ENCODE measurements at places on chromosomes 7 and 10.

GRCh38 chr7:16359216-16359615 is 62.1 kb downstream of the CRPPA start:
- DNase-seq: no peak
- no peak overlapping the region for H3K4me3 ChIP-seq
- H3K27me3 ChIP-seq: no peaks in the 10 kb centered on the region
- H3K36me3 ChIP-seq: no peaks in the 10 kb centered on the region
- no peaks in the 10 kb centered on the region for H3K4me1 ChIP-seq

GRCh38 chr7:125061-125475 is 67.3 kb upstream of the FAM20C start:
- no peaks in the 10 kb centered on the region for H3K36me3 ChIP-seq
- H3K4me1 ChIP-seq: peaks cover 16% of the 10 kb centered on the region
- H3K27ac ChIP-seq: no peak overlapping the region
- no peaks in the 10 kb centered on the region for H3K27me3 ChIP-seq
- DNase-seq: no peak

DNA sequence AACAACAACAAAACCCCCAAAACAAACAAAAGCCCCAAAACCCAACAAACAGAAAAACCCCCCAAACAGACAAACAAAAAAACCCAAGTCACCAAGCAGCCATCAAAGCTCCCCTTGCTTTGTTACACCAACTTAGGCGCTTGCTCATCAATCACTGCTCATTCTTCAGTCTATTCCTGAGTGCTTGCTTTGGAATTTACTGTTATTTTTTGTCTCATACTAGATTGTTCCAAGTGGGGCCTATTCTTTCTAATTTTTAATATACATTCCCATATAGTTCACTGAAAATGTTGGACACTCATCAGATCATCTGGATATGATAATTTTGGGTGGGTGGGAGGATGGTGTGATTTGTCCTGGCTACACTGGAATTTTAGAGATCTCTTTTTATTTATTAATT is 126.0 kb upstream of the JCAD start:
- no peaks in the 10 kb centered on the region for H3K36me3 ChIP-seq
- no peak overlapping the region for H3K27ac ChIP-seq
- H3K27me3 ChIP-seq: no peaks in the 10 kb centered on the region
- no peak overlapping the region for H3K4me3 ChIP-seq
- peaks cover 20% of the 10 kb centered on the region for H3K4me1 ChIP-seq

DNA sequence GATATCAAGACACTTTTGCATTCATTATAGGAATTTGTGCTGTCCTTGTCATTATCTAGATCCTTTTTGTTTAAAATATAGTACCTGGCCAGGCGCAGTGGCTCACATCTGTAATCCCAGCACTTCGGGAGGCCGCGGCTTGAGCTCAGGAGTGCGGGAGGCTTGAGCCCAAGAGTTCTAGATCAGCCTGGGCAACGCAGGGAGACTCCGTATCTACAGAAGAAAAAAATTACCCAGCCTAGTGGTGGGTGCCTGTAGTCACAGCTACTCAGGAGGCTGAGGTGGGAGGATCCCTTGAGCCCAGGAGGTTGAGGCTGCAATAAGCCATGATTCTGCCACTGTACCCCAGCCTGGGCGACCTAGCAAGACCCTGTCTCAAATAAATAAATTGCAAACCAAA is 621 bp upstream of the MORN4 start:
- no peaks in the 10 kb centered on the region for H3K36me3 ChIP-seq
- peak overlapping the region; percentile 87 for H3K4me3 ChIP-seq
- no peak for DNase-seq
- H3K4me1 ChIP-seq: peaks cover 5% of the 10 kb centered on the region
- H3K27me3 ChIP-seq: no peaks in the 10 kb centered on the region

GRCh38 chr10:33812586-33812985 is 478.1 kb upstream of the NRP1 start:
- H3K36me3 ChIP-seq: no peaks in the 10 kb centered on the region
- H3K4me1 ChIP-seq: no peaks in the 10 kb centered on the region
- no peak overlapping the region for H3K27ac ChIP-seq
- H3K27me3 ChIP-seq: no peaks in the 10 kb centered on the region

- peak overlapping the region; percentile 56 for H3K4me3 ChIP-seq
- peaks cover 38% of the 10 kb centered on the region for H3K4me1 ChIP-seq
- H3K27me3 ChIP-seq: no peaks in the 10 kb centered on the region
- no peak for DNase-seq
These were observed 1.9 kb downstream of the VWC2 start for GRCh38 chr7:49775065-49775948.

DNA sequence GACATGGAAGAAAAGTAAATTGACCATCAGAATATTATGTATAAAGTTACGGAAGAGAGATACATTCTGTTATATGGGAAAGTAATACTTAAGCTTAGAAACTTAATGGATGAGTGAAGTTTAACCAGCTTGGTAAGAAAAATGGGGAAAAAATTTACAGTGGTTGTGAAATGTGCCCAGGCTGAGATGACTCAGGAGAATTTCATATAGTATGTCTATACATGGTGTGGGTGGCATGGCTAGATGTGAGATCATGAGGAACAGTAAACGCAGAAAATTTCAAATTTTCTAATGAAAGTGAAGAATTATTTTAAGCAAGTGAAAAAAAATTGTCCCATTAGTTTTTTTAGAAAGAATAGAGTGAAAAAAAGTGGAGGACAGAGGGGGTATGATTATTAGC is 552.5 kb upstream of the SORCS1 start:
- H3K27ac ChIP-seq: no peak overlapping the region
- no peaks in the 10 kb centered on the region for H3K4me1 ChIP-seq
- DNase-seq: no peak

GRCh38 chr10:16964576-16965343 is 147.5 kb upstream of the RSU1 start:
- DNase-seq: no peak
- no peaks in the 10 kb centered on the region for H3K36me3 ChIP-seq
- no peaks in the 10 kb centered on the region for H3K27me3 ChIP-seq
- no peak overlapping the region for H3K27ac ChIP-seq
- H3K4me1 ChIP-seq: peaks cover 34% of the 10 kb centered on the region

DNA sequence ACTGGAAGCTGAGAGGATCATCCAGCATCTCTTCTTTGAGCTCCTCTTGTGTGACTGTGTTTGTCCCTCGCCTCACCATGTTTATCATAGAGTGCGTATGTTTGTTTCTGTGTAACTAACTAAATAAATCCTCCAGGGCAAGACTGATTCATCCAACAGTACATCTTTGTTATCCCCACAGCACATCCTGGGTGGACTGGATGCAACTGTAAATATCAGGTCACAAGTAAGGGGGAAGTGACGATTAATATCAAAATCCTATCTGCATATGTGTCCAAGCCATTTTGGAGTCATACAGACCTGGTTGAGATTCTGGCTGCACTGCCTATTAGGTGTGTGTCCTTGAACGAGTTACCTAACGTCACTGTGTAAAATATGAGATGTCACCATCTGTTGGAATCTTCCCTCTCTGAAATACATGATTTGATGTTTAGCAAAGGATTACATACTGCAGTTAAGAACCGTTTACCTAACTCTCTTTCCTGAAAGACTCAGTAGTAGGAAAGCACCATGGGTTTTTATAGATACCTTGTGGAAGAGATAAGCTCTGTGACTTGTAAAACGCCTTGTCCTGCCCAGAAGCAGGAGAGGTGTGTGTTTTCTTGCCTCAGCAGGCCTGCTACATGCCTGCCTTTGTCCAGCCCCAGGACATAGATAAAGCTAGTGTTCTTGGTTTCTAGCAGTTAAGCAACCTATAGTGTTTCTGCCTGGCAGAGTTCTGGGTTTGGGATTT is 25.8 kb downstream of the WBP1L start:
- peak overlapping the region; percentile 42 for H3K27ac ChIP-seq
- no peak for DNase-seq
- no peaks in the 10 kb centered on the region for H3K36me3 ChIP-seq
- no peak overlapping the region for H3K4me3 ChIP-seq
- H3K27me3 ChIP-seq: no peaks in the 10 kb centered on the region
- H3K4me1 ChIP-seq: peaks cover 36% of the 10 kb centered on the region

GRCh38 chr10:110395350-110396283 is 90.9 kb upstream of the SMNDC1 start:
- H3K4me1 ChIP-seq: peaks cover 67% of the 10 kb centered on the region
- H3K27ac ChIP-seq: peak overlapping the region; percentile 36
- H3K4me3 ChIP-seq: no peak overlapping the region
- no peaks in the 10 kb centered on the region for H3K27me3 ChIP-seq

DNA sequence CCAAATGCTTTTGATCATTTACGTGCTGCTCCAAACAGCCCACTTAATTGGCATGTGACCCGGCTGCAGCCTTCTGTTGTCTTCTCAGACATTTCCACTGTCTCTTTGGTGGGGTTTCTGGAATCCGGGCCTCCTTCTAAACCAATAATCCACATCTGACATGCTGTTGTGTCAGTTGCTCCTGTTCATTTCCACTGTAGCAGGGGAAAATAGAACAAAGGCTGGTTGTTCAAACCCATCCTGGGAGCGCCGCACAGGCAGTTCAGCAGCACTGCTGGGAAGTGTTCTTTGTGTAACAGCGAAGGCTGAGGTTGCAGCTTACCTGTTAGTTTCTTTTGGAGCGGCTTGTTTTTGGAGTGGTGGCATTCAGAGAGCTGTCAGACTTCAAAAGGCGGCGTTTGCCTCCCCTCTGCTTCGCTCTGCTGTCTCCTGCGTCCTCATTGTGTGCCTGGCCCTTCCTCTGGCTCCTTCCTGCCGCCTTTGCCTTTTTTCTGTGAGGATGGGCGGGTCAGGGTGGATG is 149.4 kb downstream of the SNX10 start:
- H3K27me3 ChIP-seq: no peaks in the 10 kb centered on the region
- no peaks in the 10 kb centered on the region for H3K36me3 ChIP-seq
- no peak overlapping the region for H3K4me3 ChIP-seq
- no peak overlapping the region for H3K27ac ChIP-seq
- H3K4me1 ChIP-seq: no peaks in the 10 kb centered on the region

- no peaks in the 10 kb centered on the region for H3K36me3 ChIP-seq
- H3K27ac ChIP-seq: no peak overlapping the region
- no peaks in the 10 kb centered on the region for H3K27me3 ChIP-seq
- no peak for DNase-seq
These were observed 227.4 kb downstream of the GRID1 start for GRCh38 chr10:86139066-86139657.

DNA sequence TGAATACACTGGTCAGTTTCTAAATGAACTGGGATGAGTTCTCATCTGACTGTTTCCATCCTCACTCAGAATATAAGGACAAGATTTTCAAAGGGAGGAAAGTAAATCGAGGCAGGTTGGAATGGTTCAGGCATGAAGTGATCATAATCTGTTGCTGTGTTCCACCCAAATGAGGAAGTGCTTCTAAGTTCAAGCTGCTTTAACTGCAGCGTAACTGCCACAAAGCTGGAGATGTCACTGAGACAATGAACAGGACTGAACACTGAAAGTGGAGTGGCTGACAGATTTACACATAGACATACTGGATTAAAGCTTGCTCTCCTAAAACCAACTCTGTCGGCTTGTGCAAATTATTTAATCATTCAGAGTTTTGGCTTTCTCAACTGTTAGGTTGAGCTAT is 66.6 kb downstream of the GPR37 start:
- DNase-seq: no peak
- H3K4me3 ChIP-seq: no peak overlapping the region
- no peaks in the 10 kb centered on the region for H3K27me3 ChIP-seq
- H3K4me1 ChIP-seq: no peaks in the 10 kb centered on the region
- no peaks in the 10 kb centered on the region for H3K36me3 ChIP-seq

DNA sequence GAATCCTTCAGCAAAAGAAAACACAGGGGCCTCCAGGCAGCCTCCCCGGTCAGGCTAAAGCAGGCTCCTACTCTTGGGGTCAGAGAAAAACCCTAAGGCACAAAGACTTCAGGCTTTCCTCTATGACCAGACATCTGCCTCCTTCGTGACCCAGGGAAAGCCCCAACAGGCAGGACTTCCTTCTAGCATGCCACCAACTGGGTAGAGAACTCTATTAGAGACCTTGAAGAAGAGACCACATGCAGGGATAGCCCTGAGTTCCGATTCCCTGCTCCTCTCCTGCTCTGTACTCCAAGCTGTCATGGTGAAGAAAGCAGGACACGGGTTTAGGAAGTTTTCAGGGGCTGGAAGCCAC is 1.3 kb downstream of the TRPV6 start:
- H3K36me3 ChIP-seq: no peaks in the 10 kb centered on the region
- no peaks in the 10 kb centered on the region for H3K4me1 ChIP-seq
- H3K27ac ChIP-seq: no peak overlapping the region
- no peaks in the 10 kb centered on the region for H3K27me3 ChIP-seq
- H3K4me3 ChIP-seq: no peak overlapping the region

GRCh38 chr10:30462513-30462912 is 28.5 kb downstream of the MAP3K8 start:
- no peak overlapping the region for H3K4me3 ChIP-seq
- peaks cover 28% of the 10 kb centered on the region for H3K4me1 ChIP-seq
- H3K27ac ChIP-seq: no peak overlapping the region
- H3K27me3 ChIP-seq: no peaks in the 10 kb centered on the region

DNA sequence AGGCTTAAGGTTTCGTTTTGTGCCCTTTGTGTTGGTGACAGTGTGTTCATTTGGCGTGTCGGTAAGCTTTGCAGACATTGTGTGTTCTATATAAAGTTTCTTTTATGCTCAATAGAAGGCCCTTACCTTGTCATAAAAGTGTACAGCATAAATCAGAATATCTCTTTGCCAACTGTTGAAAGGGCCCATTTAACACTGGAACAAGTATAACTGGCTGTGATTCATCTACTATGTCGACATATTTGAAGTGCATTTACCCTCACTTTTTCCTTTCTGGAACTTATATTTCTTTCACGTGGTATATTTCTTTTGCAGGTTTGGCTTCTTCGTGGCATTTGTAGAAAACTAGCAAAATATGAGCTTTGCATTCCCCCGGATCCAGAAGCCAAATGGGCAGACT is 32.7 kb downstream of the EEPD1 start:
- H3K4me3 ChIP-seq: no peak overlapping the region
- H3K27ac ChIP-seq: peak overlapping the region; percentile 33

GRCh38 chr7:155211173-155211572 is 86.5 kb upstream of the INSIG1 start:
- H3K4me1 ChIP-seq: peaks cover 20% of the 10 kb centered on the region
- DNase-seq: no peak
- H3K27ac ChIP-seq: no peak overlapping the region

GRCh38 chr7:4837803-4838625 is 23.8 kb downstream of the PAPOLB start:
- H3K27me3 ChIP-seq: no peaks in the 10 kb centered on the region
- DNase-seq: no peak
- H3K27ac ChIP-seq: no peak overlapping the region
- H3K36me3 ChIP-seq: peaks cover 15% of the 10 kb centered on the region
- no peaks in the 10 kb centered on the region for H3K4me1 ChIP-seq

- H3K27ac ChIP-seq: no peak overlapping the region
- DNase-seq: no peak
- no peak overlapping the region for H3K4me3 ChIP-seq
- no peaks in the 10 kb centered on the region for H3K4me1 ChIP-seq
- no peaks in the 10 kb centered on the region for H3K27me3 ChIP-seq
- no peaks in the 10 kb centered on the region for H3K36me3 ChIP-seq
These were observed 271.9 kb downstream of the PLXDC2 start for GRCh38 chr10:20088061-20088701.

All from esophagus squamous epithelium (tissue), 5 donors.